ENCODE measurements at places on chromosomes 4 and X.

DNA sequence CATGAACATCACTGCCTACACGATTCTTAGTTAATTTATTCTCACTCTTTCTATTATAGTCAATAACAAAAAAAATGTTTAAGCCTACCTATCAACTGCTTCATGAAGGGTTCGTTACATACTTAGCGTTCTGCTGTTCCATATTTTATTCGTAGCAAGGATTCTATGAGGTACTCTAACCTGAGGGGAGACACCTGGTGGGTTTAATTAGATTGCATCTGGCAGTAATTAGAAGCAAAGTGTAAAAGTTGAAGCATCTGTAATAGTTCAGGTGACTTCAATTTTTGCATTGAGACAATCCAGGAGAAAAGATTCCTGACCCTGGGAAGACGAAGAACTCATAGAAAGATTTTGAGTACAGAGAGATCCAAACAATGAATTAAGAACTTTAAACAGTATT, 1655.8 kb upstream of the TENM3 start:
- DNase-seq = no peak

DNA sequence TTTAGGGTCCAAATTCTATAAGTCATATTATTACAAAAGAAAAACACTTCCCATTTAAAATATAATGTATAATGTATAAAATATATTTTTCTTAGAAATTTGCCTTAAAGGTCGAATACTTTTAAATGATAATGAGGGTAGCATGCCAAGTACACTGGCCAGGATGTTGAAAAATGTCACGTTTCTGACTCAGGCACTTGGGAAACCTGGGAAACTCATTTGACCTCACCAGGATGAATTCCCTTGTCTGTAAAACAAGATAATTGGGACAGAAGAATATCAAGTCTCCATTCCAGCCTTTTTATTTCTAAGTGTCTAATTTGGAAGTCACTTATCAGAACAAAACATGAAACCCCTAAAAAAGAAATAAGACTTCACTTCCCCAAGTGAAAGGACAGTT, 3.4 kb upstream of the SLC39A8 start:
- DNase-seq = no peak

DNA sequence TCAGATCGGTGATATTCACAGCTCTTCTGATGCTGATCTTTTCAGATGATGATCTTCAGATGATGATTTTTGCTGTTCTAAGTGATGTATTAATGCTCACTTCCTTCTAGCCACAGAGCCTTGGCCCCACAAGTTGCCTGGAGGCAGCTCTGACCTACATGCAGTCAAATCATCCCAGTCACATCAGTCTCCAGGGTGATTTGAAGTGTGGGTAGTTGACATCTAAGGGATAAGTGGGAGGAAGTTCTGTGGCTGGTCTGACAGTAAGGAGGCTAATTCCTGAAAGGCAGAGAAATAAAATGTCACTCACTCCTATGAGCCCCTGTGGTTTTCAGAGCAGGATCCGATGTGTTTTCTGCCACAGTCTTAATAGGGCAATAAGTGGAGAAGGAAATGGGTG, 79.8 kb upstream of the RPL34 start:
- DNase-seq = no peak

DNA sequence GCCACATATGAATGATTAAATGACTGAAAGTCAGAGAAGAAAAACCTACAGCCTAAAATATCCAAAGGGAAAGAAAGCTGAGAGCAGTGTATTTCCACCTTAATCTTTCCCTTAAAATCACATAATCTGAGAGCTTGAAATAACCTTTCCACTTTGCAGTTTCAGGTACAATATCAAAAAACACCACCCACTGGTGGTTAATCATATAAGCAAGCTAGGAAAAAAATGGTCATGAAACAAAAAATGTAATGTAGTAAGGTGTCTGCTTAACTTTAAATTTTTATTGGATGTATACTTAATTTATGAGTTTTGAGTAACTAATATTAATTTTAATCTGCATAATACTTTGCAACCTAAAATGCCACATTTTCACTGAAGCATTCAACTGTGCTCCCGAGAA, 3.2 kb downstream of the PRDM5 start:
- no peak for DNase-seq

DNA sequence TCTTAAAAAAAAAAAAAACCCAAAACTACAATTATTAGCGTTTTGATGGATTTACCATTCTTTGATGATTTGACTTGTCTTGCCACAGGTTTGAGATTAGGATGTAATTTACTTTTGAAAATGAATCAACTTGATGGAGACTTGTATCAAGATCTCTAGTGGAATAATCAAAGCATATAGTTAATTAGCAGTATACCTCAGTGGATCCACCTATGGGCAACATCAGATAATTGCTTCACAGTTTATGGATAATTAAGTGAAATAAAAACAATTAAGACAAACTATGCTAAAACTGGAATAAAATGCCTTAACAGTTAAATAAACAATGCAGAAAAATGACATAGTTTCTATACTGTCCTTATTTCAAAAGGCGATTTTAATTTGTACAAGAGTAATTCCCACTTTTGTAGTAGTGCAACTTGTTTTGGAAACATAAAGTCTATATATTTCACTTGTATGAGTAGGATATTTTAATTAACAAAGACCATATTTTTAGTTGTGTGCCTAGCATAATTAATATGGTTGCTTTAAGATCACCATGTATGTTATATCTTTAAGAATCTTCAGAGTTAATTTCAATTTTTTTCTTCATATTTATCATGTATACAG, 4.2 kb downstream of the CPEB2 start:
- DNase-seq = no peak

GRCh38 chr4:23866450-23867075, 23.3 kb downstream of the PPARGC1A start:
- DNase-seq = no peak

- DNase-seq = no peak
Observed at GRCh38 chr4:114588305-114588704, 10.3 kb upstream of the UGT8 start.

GRCh38 chrX:125711103-125711502, 391.4 kb downstream of the TEX13C start:
- no peak for DNase-seq

Data from stimulated activated CD4-positive, alpha-beta T cell treated with anti-CD3 and anti-CD28 coated beads, Interleukin-4, amount 100 ng/mL, for 1 hour (primary cell).